ENCODE measurements at places on chromosomes 5 and 9. TPM values are rescaled to one million over a fixed set of nuclear protein-coding genes. Genes with fewer than 3 reads are reported as not detected.

The IL5 gene
- not detected for total RNA-seq

DNA sequence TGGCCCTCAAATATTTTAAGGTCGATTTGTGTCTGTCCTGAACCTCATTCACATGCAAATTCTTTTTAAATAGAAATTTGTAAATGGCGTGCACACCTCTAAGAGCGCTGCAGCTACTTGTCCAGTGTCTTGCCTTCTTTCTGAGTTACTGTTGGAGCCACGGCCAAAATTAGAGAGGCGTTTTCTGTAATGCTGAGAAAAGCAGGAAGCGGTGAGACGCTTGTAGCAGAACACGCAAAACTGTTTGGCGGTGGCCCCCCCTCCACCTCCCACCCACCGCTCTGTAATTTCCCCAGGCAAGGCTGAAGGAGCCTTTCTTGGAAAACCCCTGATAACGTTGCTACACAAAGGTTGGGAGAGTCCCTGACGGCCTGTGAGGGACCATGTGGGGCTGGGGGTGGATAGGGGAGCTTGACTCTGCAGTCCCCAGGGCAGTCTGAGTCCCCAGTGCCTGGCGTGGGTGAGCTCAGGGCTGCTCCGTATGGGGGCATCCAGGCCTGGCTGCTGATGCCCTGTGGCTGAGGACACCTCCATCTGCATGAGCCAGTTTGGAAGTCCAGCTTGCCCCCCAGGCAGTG, 96.5 kb downstream of the GADD45G start:
- no peak for DNase-seq

The GDF9 gene
- 0.52 TPM for total RNA-seq

The BTNL9 gene
- total RNA-seq = 0.22 TPM

DNA sequence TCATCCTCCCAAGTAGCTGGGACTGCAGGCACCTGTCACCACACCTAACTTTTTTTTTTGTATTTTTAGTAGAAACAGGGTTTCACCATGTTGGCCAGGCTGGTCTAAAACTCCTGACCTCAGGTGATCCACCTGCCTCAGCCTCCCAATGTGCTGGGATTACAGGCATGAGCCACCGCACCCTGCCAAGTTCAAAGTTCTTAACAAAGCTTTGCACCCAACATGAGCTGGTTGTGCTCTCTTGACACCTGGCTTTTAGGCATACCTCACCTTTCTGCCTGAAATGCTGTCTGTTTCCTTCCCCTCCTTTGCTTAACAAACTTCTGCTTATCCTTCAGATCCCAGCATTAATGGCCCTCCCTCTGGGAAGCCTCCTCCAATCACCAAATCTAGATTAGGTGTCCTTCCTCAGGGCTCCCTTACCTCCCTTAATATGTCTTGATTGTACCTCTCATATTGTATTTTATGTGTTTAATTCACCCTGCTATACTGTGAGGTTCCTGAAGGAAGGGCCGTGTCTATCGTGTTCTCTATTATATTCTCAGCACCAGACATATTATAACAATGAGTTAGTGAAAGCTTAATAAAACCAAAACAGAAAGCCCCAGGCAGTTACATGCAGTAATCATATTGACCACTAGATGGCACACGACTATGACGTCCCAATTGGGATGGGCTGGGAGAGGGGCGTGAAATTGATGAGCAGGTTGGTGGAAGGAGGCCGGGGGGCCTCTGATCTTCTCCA, 62.9 kb upstream of the PPARGC1B start:
- DNase-seq = no peak

DNA sequence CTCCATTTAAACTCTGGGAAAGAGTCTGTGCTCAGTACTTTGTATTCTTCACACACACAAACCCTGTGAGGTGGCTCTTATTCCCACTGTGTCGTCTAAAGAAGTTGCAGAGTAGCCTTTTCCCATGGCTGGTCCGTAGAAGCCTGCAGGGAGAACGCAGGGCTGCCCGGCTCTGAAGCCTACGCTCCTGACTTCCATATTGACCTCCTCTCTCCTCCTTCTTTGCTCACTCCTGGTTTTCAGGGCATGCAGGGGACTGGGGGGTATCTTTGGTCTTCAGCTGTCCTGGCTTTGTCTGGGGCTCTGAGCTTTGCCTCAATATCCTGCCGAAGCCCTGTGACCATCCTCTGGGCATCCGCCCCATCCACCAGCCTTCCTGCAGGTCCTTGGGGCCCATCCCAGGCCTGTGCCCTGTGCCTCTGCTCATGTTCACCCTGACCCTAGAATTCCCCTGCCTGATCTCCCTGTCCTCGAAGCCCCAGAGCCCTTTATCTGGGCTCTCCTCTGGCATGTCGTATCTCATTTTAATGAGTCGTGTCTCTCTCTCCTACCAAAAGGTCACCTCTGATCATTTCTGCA, 83.8 kb upstream of the FSTL4 start:
- DNase-seq = no peak

GRCh38 chr5:109916481-109917153, 226.9 kb downstream of the MAN2A1 start:
- no peak for DNase-seq

GRCh38 chr9:113343732-113344231, 3.7 kb upstream of the WDR31 start:
- DNase-seq = no peak

DNA sequence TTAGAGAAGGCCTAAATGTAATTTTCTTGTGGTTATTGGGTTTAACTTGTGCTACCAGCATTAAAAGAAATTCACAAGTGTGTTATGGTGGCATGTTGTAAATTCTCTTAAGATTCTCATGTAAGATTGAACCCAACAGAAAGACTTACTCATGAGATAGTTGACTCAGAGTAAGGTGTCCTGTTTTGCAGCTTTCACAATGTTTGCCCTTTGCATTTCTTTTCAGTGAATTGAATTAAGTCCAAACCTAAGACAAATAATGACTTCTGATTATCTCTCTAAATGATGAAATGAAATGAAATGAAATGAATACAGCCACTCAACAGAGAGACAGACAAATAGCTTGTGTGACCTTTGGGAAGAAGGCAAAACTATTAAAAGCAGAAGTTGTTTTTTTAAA, 1696.9 kb upstream of the WWC1 start:
- DNase-seq = no peak

The BTNL8 gene
- not detected for total RNA-seq

The TRIP13 gene
- 66.7 TPM for total RNA-seq

The SNCB gene
- total RNA-seq = 0.17 TPM

- DNase-seq = no peak
Observed at GRCh38 chr5:127865273-127865672, 162.1 kb downstream of the CCDC192 start.

The CDX1 gene
- total RNA-seq = not detected

GRCh38 chr9:129863059-129863690, 27.9 kb downstream of the USP20 start:
- DNase-seq = no peak

The AQP7 gene
- not detected for total RNA-seq

DNA sequence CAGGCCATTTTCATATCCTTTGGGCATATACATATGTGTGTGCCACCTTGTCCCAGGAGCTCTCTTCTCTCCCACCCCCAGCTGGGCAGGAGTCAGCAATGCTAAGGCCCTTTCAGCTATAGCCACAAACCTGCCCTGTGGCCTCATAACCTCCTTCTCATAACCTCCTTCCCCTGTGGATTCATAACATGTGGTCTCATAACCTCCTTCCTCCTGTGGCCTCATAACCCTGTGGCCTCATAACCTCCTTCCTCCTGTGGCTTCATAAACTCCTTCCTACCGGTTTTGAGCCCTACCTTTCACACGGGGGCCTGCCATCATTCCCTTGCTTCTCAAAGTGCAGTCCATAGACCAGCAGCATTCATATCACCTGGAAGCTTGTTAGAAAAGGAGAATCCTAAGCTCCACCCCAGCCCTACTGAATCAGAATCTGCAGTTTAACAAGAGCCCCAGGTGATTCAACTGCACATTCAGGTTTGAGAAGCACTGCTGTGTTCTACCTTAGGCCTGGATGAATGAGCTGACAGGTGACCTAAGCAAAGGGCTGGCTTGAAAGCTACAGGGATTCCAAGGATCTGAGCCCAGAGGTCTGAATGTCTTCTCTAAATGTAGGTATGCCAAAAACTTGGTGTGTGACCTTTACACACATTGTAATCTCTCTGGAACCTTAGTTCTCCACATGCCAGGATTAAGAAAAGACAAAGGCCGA, 41.9 kb upstream of the PLPP6 start:
- no peak for DNase-seq

GRCh38 chr5:1435369-1435768, 9.9 kb downstream of the SLC6A3 start:
- DNase-seq = no peak

The BTNL3 gene
- not detected for total RNA-seq

The KIF20A gene
- 82.9 TPM for total RNA-seq

DNA sequence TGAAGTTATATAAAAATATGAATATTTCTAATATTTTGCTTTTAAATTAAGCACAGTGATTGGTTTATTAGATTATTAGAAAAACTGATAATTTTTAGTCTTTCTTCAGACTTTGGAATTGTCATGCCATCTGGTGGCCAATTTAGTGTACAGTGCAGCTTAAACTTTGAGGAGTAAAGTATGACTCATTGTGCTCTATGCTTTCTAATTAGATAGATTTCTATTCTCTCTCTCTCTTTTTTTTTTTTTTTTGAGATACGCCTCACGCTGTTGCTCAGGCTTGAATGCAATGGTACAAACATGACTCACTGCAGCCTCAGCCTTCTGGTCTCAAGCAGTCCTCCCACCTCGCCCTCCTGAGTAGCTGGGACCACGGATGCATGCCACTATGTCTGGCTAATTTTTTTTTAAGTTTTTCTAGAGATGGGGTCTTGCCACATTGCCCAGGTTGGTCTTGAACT, 42.1 kb upstream of the GPR21 start:
- peak; percentile 73 for DNase-seq

The FAM153A gene
- 0.12 TPM for total RNA-seq

DNA sequence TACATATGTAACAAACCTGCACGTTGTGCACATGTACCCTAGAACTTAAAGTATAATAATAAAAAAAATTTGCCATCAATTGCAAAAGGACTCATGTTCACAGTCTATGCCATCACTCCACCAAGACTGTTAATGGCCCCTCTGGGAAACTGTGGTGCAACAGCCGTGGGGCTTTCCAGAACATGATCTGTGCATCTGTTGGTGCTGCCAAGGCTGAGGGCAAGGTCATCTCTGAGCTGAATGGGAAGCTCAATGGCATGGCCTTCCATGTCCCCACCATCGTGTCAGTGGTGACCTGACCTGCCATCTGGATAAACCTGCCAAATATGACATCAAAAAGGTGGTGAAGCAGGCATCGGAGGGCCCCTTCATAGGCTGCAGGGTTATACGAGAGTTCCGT, 33.4 kb upstream of the AGXT2 start:
- no peak for DNase-seq

The LRRC70 gene
- not detected for total RNA-seq

DNA sequence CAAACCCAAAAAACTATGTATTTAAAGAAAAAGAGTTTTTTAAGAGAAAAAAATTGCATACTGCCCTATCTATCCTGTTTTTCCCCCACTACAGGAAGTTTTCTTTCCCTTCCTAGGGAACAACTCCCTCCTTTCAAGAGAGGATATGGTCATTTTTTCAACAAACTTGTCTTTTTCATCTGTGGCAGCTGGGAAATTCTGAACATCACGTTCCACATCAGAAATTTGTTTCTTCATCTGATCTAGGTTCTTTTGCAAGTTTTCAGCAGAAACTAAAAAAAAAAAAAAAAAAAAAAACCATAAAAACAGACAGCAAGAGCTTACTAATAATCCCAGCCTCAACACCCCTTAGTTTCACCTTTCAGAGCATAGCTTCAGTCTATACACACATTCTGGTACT, 38.5 kb downstream of the PCDHGC5 start:
- no peak for DNase-seq

DNA sequence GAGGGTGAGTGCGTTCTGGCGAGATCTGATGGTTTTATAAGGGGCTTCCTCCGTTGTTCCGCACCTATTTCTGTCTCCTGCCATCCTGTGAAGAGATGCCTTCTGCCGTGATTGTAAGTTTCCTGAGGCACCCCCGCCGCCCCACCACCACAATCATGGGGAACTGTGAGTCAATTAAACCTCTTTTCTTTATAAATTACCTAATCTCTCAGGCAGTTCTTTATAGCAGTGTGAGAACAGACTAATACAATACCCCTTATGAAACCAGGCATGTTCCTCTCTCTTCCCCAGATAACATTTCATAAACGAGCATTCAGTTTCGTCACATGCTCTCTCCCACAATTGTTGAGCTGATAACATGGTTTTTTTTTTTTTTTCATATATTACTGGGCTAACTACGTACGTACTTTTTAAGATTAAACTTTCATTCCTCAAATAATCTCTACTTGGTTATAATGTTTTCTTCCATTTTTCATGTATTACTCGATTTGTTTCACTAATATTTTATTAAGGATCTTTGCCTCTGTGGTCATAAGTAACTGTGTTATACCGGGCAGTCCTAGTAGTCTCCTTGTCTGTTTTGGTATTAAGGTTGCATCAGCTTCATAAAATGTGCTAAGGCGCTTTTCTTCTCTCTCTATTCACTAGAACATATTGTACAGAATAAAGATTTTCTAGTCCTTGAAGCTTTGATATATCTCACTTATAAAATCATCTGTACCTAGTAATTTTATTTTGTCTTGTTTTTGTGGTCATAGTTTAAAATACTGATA, 64.9 kb upstream of the MVB12B start:
- no peak for DNase-seq

DNA sequence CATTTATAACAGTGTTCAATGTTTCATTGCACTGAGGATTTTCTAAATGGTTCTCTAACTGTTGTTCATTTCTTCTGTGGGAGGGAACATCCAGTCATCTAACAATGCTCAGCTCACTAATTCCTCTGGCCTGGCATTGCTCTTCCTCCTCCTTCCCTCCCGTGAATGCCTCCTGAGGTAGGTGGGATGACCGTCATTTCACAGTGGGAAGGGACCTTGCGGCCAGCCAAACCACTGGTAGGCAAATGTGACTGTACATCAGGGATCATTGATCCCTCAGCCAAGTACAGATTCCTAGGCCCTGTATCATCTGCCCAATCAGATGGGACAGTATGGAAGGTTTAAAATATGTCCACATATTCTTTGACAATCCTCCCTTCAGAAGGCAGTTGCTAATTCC, 23.7 kb upstream of the VDAC1 start:
- DNase-seq = no peak

- DNase-seq = no peak
Observed at GRCh38 chr5:9082996-9083395, 462.9 kb downstream of the SEMA5A start.

GRCh38 chr5:54514291-54514690, 3.3 kb upstream of the SNX18 start:
- peak; percentile 32 for DNase-seq
